ENCODE measurements at places on chromosomes 16 and 17.
A peak's percentile ranks its signal among the peaks of the same experiment; 100 is the strongest.

DNA sequence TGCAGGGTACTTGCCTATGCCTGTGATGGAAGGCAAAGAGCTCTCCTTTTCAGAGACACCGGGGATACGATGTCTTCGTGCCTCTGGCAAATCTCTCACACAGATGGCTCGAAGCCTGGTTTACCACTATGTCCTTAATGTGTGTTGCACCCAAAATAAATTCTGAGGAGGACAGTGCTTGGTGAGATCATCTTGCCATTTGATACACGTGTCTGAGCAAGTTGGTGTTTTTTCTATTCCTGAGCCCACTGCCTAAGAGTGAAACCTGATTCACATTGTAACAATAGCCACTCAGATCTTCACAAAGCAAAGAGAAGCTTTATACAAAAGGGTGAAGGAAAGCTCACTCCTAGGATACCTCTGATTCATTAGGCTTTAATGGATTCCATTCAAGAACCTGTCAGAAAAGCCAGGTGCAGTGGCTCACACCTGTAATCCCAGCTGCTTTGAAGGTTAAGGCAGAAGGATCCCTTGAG lies 33.1 kb upstream of the AKAP1 start:
- no peak for DNase-seq

DNA sequence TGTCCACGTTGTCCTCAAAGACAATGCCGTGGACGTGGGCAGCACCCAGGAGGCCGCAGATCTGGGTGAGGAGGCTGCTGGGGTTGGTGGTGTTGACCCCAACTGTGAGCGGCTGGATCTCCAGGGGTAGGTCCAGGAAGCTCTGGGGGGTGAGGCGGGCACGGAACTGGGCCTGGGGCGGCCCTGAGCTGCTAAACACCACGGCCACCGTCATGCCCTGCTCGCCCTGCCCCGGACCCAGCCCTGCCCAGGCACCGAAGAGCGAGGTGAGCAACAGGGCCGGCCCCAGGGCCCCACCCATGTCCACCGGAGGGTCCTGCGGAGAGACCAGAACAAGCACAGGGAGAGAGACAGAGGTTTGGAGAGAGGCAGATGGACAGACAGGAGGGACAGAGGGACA lies 4.9 kb downstream of the GRIN2C start:
- no peak for DNase-seq

- DNase-seq: peak; percentile 39
Observed at GRCh38 chr17:82281502-82282238, 8.2 kb upstream of the CSNK1D start.

GRCh38 chr17:56831369-56832095 lies 2.2 kb downstream of the C17orf67 start:
- no peak for DNase-seq

DNA sequence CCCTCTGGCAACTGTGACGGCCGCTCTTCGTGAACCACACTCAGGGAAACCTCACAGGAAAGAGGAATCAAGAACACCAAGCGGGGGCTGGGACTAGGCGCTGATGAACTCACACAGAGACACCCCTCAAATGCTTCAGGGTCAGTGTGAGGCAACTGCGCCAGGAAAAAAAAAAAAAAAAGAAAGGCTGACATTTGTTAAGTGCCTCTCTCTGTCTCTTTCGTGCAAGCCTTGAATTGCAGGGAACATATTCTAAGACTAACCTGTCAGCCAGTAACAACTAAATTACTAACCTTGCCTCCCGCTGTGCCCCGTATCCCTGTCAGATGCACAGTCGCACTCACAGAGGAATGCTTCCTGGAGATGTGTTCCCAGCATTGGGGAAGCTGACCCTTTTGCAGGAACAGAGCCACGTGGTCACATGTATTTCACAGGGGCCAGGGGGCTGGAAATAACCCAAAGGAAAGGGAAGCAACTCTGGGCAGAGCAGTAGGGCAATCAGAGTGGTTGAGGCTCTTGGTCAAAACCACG lies 247.8 kb downstream of the XYLT1 start:
- DNase-seq: no peak

DNA sequence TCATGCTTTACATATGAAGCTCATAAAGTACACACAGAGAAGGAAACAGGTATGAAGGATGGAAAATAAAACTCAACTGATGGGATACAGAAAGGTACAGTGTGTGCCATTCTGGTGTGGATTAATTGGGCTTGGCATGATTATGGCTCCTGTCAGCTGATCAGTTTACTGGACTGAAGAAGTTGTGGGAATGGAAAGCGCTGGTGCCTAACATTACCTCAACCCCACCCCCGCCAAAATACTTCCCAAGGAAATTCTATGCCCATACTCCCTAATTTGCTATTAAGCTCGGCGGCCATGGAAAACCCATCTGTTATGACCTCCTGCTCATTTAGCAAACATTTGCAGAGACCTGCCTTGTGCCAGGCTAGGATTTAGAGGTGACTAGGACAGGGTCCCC lies 16.6 kb upstream of the PMFBP1 start:
- DNase-seq: no peak

GRCh38 chr16:49540836-49541235 lies 167.2 kb downstream of the C16orf78 start:
- DNase-seq: no peak

- no peak for DNase-seq
Observed at GRCh38 chr17:64133546-64134215, 3.7 kb upstream of the ERN1 start.

GRCh38 chr16:48126801-48127644 lies 28.8 kb downstream of the ABCC12 start:
- DNase-seq: no peak

- no peak for DNase-seq
Observed at GRCh38 chr17:66691644-66692420, 143.1 kb upstream of the CACNG5 start.

DNA sequence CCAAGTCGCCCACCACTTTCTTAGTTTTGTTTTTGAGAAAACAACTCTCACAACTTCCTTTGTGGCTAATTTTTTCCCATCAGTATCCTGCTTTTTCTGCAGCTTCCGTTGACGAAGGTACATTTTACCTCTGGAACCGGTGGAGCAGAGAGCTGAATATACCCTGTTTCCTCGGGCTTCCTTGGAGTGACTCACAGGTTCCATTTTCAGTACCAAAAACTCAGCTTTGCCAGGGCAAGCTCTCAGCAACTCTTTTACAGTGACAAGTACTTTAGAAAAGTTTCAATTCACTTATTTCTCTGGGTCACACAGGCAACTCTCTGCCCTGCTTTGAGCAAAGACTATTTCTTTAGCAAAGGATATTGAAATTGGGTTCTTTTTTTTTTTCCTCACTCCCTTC lies 318.9 kb downstream of the SNX29 start:
- no peak for DNase-seq

GRCh38 chr17:1251866-1252608 lies 18.2 kb upstream of the BHLHA9 start:
- DNase-seq: no peak

DNA sequence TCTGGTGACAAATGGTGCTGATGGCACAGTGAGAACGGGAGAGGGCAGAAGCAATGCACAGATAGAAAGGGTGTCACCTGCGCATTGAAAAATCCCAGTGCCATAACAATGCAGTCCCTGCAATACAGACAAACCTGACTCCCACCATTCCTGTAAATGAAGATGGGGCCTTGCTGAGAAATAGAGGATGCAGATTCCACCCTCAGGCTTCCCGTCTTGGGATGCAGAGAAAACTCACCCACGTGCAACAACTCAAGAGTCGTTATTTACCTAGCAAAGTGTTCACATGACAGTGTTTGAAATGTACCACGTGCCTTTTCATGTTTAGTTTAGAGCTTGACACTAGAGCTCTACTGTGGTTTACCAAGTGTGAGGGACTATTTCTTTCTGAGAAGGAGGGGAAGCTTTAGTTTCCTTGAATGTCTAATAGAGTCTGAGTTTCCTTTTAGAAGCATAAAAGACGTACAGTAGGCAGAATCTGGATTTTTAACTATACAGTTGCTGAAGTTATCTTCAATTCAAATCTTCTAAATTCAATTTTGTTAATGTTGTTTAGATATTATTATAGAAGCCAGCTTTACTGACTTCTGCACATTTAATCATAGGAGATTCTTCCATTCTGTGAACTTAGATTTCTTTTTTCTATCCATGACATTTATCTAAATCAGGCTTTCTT lies 35.6 kb downstream of the WWOX start:
- DNase-seq: no peak

DNA sequence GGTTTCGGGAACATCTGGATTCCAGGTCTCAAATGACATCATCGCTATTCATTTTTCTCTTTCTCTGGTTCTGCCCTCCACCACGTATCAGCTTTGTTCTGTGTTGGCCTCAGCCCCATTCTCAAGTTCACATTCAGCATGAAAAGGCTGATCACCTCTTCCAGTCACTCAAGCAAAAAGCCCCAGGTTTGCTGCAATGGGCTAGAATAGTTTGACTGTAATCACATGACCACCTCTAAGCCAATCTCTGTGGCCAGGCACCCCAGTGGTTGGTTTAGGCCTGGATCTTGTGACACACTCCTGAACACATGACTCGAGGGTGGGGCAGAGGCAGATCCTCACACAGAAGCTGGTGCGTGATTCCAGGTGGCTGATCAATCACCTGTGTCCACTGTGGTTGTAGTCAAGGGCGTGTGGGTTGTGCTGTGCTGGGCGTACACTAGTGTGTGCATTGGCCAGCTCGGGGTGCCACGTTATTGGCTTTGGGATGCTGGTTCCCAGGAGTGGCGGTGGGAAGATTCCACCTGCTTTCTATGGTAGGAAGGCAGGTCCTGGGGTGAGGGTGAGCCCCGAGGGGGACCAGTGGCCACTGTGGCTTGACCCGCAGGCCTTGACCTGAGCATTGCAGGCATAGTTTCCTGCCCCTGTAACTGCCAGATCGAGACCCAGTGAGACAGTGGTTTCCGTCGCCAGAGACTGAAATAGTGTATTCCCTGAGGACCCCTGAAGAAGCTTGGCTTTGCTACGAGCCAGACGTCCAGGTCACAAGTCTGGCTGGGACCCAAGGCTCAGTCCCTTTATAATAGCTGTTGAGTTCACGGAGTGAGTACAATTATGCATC lies 12.0 kb downstream of the EEF2K start:
- no peak for DNase-seq

DNA sequence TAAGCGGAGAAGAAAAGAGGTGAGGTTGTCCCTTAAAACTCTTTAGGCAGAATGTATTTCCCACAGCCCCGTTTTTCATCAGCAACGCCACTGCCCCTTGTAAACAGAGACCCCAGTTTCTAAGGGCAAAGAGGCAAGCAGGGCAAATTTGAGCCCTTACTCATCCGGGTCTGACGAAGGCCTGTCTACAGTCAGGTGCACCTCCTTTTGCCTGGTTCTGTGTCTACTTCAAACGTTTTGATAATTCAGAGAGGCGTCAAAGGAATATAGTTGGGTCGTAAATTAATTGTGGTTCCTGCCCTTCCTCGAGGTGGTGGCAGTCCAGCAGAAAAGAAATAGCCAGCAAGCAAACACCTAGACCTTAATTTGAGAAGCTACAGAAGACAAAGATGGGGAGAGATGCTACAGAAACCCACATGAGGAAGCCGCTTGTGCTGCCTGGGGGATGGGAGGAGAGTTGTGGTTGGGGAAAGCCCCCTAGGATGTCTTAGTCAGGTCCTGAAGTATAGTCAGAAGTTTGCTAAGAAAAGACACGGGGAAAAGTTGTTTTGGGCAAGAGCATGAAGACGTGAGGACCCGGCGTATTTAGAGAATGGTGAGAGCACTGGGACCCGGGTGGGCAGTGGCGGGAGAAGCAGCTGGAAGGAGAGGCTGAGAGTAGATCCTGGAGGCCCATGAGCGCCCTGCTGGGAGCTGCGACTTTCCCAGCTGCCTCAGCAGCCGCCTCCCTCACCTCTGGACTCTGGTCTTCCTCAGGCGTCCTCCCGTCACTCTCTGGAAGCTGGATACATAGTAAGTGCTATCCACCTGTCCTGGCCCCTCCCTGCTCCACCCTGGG lies 2.4 kb downstream of the FBRS start:
- DNase-seq: peak; percentile 67

DNA sequence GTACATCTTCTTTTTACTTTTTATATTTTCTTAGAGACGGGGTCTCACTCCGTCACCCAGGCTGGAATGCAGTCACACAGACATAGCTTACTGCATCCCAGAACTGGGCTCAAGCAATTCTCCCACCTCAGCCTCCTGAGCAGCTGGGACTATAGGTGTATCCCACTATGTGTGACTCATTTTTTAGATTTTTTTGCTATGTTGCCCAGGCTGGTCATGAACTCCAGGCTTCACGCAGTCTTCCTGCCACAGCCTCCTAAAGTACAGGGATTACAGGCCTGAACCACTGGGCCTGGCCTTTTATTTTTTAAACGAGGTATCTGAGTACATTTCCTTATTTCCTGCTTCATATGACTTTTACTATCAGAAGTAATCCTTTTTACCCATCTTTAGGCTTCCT lies 48.0 kb downstream of the GLG1 start:
- no peak for DNase-seq

- no peak for DNase-seq
Observed at GRCh38 chr16:89422905-89423630, 67.3 kb downstream of the ANKRD11 start.

- DNase-seq: no peak
Observed at GRCh38 chr17:33572615-33573014, 279.5 kb upstream of the ASIC2 start.

DNA sequence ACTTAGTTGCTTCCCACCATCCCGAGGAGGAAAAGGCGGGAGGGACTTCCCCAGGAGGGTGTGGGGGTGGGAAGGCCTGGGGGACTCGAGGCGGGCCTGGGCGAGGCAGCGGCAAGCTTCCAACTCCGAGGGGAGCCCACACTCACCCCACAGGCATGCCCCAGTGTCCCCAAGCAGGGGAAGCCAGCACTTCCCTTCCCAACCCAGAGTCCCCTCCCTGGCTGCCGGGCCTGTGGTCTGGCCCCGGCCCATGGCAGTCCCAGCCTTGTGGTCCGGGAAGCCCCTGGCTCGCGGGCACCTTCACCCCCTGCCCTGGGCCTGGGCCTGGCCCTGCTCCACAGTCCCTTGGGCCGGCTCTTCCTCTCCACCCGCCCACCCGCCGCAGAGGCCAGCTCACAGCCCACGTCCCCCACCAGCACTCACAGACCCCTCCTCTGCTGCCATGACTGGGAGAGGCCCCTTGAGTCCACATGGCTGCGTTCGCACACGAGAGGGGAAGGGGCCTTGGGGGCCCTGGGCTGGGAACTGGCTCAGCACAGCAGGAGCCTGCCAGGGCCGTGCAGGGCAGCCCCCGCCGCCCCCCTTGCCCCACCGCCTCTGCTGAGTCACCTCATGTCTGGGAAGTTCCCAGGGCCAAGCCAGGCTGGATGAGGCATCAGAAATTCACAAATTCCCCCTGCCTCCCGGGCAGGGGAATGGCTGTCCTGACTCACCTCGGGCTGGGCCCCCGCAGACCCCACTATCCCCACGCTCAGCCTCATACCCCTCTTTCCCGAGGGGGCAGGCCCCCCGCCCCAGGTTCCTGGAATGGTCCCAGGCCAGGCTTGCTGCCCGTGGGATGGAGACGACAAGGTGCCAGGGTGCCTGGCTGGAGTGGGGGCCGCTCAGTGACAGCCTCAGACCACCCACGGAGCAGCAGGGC lies 27.8 kb downstream of the BAHCC1 start:
- DNase-seq: no peak

DNA sequence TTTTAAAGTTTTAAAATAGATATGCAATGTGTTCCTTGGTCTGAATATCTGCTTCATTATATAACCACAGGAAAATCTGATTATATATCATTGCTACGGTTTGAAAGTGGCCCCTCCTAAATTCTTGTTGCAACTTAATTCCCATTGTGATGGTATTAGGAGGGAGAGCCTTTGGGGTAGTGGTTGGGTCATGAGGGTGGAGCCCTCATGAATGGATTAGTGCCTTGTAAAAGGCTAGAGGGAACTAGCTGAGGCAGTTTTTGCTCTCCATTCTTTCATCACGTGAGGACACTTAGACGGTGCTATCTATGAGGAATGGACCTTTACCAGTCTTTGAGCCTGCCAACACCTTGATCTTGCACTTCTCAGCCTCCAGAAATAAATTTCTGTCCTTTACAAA lies 7.6 kb downstream of the ABCA6 start:
- DNase-seq: no peak

Data from stimulated activated CD4-positive, alpha-beta T cell treated with anti-CD3 and anti-CD28 coated beads, Interleukin-1b, Interleukin-23, amount 100 ng/mL, for 24 hours (primary cell).